ENCODE measurements at places on chromosomes 12 and 14. TPM values are rescaled to one million over a fixed set of nuclear protein-coding genes. Genes with fewer than 3 reads are reported as not detected.

DNA sequence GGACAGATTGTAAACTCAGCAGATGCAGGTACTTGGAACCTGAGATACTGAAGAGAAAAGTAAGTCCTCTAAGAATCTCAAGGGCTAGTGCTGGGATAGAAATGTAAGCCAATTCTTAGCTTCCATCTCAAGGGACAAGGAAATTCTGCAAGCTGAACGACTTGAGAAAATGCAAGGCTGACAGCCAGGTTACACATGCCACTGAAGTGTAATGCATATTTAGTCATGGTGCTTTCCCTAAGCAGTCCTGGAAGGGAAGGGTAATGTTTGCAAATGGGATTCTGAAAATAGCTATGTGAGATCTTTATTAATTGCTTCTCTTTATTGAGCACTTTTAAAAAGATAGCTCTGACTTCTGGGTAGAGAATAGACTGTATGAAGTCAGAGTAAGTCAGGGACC, 402.7 kb upstream of the SEL1L start:
- no peaks in the 10 kb centered on the region for H3K27me3 ChIP-seq
- no peak for DNase-seq
- no peak overlapping the region for H3K4me3 ChIP-seq
- H3K36me3 ChIP-seq: no peaks in the 10 kb centered on the region

GRCh38 chr12:99388671-99389195, 258.8 kb upstream of the GARIN6 start:
- no peaks in the 10 kb centered on the region for H3K36me3 ChIP-seq
- H3K27me3 ChIP-seq: no peaks in the 10 kb centered on the region
- no peak overlapping the region for H3K27ac ChIP-seq
- DNase-seq: no peak

GRCh38 chr12:121754836-121755235, 38.7 kb downstream of the RHOF start:
- peaks cover 5% of the 10 kb centered on the region for H3K4me1 ChIP-seq
- no peak for DNase-seq
- no peak overlapping the region for H3K4me3 ChIP-seq
- H3K27ac ChIP-seq: no peak overlapping the region

DNA sequence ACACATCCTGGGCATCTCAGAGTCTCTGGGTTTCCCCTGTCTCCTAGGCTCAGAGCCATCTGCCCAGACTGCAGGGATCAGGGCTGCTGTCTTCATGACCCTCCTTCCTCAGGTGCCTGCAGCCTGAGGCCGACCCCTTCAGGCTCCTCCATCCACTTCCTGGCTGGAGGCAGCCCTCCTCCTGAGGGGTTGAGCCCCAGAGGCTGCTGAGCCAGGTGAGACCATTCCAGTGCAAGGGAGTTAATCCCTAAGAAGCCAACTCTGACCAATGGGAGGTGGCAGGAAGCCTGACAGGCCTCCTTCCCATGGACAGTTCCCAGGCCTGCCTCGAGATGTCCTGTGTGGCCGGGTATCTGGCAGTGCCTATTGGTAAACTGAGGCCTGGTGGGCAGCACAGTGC, 8.4 kb upstream of the PPP4R4 start:
- H3K4me1 ChIP-seq: peaks cover 14% of the 10 kb centered on the region
- DNase-seq: no peak
- H3K27me3 ChIP-seq: no peaks in the 10 kb centered on the region
- H3K36me3 ChIP-seq: no peaks in the 10 kb centered on the region
- H3K4me3 ChIP-seq: no peak overlapping the region

DNA sequence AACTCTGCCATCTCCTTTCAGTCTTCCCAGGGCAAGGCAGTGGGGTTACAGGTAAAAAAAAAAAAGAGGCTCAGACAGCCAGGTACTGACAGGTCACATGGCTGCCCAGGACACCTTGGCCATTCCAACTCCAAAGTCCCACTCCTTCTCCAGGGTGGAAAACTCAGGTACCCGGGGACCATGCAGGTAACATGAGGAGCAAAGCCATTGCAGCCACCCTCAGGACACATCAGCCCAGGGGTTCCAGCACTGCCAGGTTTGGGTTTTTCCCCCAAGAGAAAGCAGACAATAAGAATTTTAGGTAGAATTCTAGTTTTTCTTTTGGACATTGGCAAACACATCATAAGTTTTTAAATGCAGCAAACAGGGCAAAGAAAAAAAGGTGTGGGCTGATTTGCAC, 15.3 kb downstream of the FAM222A start:
- no peak overlapping the region for H3K4me3 ChIP-seq
- no peaks in the 10 kb centered on the region for H3K36me3 ChIP-seq
- no peaks in the 10 kb centered on the region for H3K4me1 ChIP-seq
- DNase-seq: peak; percentile 20
- no peak overlapping the region for H3K27ac ChIP-seq

DNA sequence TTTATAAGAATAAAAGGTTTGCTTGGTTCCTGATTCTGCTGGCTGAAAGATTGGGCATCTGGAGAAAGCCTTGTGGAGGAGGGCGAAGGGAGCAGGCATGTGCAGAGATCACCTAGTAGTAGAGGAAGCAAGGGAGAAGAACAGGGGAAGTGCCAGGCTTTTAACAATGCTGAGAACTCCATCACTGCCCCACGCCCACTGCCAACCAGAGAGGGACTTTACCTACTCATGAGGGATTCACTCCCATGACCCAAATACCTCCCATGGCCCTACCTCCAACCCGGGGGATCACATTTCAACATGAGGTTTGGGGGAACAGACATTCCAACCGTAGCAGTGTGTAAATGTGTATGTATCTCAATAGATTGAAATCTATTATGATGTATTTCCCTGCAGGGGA, 360.3 kb downstream of the GLT1D1 start:
- no peak for DNase-seq
- no peaks in the 10 kb centered on the region for H3K36me3 ChIP-seq
- H3K27ac ChIP-seq: no peak overlapping the region

DNA sequence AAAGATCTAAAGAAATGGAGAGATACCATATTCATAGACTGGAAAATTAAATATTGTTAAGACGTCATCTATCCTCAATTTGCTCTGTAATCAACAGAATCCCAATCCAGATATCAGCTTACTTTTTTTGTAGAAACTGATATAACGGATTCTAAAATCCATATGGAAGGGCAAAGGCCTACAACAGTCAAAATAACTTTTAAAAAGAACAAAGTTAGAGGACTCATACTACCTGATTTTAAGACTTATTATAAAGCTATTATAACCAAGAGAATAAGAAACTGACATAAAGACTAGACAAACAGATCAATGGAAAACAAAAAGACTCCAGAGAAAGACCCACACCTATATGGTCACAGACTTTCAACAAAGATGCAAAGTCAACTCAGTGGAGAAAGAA, 6.0 kb downstream of the DDX24 start:
- no peak overlapping the region for H3K4me3 ChIP-seq
- H3K27ac ChIP-seq: no peak overlapping the region
- peaks cover 47% of the 10 kb centered on the region for H3K4me1 ChIP-seq
- no peaks in the 10 kb centered on the region for H3K27me3 ChIP-seq

GRCh38 chr12:51536159-51536558, 54.9 kb upstream of the SCN8A start:
- peaks cover 20% of the 10 kb centered on the region for H3K27me3 ChIP-seq
- no peak for DNase-seq
- no peaks in the 10 kb centered on the region for H3K36me3 ChIP-seq

GRCh38 chr12:93438266-93439050, 3.3 kb downstream of the UBE2N start:
- H3K4me3 ChIP-seq: no peak overlapping the region
- no peak for DNase-seq
- H3K27ac ChIP-seq: no peak overlapping the region
- no peaks in the 10 kb centered on the region for H3K27me3 ChIP-seq
- H3K36me3 ChIP-seq: no peaks in the 10 kb centered on the region

The GPHN gene
- total RNA-seq: 27.0 TPM

The MRPS35 gene
- total RNA-seq: 31.5 TPM

The RNF212B gene
- total RNA-seq: not detected
